Uterus (tissue), 4 donors: ENCODE measurements at places on chromosomes 5 and 9. TPM values are rescaled to one million over a fixed set of nuclear protein-coding genes. Genes with fewer than 3 reads are reported as not detected.

DNA sequence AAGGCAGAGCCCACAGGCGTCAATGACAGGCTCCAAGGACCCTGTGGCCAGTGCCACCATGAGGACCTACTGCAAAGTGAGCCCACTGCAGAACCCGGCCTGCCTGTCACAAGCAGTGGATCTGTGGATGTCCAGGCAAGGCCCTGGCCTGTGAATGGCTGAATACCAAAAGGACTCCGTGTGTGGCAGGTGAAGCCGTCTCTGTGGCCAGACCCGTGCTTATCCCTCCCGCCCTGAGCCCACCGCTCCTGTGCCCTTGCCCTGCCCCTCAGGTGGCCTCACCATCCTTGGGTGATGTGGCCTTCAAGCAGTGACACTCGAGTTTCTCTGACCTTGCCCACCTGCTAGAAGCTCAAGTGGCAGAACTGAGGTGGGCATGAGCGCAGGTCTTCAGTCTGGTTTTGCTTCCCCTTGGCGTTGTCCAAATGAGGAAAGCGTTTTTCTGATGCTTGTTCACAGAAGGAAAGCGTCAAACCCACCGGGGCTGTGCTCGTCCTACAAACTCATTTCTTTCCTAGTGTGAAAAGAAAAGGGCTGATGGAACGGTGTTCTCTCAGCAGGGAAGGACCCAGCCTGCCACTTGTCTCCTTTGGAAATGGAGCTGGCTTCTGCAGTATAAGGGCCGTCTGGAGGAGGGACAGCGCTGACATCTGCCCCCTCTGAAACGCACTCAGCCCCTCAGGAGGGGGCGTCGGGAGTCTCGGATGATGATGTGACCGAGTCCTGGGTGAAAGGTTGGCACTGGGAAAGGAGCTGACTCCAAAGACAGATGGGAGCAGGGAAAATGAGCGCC, 377.7 kb upstream of the IRX4 start:
- DNase-seq = no peak

DNA sequence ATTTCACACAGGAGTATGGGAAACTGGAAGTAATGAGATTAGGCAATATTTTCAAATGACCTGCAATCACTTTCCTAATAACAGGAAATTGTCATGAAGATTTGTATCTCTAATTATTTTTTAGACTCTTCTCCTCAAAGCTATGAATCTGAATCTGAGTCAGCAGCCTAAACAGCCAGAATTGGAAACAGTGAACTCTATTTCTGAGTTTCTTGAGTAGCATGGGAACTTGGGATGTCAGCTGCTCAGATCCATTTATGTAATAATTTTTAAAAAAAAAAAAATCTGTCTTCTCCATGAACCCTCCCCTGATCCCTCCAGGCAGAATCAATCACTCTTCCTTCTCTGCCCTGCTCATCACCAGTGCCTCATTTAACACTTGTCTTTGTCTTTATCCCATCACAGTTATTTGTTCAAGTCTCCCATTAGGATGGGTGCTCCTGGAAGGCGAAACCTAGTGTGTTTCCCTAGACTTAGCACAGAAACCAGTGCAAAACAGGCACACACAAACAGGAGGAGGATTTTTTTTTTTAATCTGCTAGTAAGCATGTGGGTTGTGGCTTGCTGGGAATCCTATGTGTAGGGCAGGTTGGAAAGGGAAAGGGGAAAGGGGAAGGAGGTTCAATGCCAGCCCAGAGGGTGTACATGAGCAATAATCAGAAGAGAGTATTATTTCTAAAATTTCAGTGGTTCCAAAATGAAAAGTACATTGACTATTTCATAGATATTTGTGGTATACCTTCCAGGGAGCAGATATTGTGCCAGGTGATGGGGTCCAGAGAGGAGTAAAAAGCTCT, 186.8 kb downstream of the TTLL11 start:
- no peak for DNase-seq

- DNase-seq = no peak
Measured at GRCh38 chr9:111005746-111006470, 32.4 kb downstream of the LPAR1 start.

- DNase-seq = no peak
Measured at GRCh38 chr9:125822160-125822559, 75.0 kb downstream of the PBX3 start.

DNA sequence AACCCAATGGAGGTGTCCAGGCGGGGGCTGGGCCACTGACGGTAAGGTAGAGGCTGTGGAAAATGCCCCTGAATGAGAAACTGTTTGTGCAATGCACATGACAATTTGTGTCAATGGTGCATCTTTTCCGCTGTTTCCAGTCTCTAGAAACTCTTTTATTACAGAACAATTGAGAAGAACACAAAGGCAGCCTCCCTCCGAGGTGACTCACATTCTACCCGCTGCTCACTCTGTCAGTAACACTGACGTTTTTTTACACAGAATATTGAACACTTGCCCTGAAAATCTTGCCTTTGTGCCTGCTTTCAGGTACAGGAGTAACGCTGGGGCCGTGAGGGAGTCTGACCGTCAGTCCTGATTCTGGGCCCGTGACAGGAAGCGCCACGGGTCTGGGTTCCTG, 11.7 kb upstream of the TENT4A start:
- DNase-seq = no peak

DNA sequence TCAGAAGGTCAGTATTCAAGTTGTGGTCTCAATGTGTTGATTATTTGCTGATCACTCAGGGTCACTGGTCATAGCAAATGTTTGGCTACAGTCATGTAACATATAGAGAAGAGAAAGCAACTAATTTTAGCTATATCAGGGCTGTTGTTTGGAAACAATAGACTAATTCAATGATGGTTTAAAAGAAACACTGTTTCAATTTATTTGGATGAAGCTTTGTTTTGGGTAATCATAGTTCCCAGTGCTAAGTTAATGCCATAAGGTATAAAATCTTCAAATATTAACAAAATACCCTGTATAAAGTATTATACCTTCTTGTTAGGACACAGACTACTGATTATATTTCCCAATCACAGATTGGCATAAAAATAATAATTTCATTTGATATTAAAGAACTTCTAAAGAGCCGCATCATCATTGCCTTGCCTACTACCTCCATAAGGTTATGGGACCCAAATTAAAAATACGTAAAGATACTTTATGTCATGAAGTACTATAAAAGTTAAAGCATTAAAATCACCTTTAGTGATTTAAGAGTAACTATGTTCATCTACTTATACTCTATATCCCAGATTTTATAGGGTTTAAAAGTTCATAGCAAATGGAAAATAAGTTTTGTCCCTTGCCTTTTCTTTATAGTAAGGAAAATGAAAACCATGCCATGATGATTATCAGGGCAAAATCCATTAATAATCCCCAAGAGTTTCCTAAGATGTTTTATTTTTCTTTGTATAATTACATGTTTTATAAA, 6.0 kb downstream of the NR3C1 start:
- no peak for DNase-seq

DNA sequence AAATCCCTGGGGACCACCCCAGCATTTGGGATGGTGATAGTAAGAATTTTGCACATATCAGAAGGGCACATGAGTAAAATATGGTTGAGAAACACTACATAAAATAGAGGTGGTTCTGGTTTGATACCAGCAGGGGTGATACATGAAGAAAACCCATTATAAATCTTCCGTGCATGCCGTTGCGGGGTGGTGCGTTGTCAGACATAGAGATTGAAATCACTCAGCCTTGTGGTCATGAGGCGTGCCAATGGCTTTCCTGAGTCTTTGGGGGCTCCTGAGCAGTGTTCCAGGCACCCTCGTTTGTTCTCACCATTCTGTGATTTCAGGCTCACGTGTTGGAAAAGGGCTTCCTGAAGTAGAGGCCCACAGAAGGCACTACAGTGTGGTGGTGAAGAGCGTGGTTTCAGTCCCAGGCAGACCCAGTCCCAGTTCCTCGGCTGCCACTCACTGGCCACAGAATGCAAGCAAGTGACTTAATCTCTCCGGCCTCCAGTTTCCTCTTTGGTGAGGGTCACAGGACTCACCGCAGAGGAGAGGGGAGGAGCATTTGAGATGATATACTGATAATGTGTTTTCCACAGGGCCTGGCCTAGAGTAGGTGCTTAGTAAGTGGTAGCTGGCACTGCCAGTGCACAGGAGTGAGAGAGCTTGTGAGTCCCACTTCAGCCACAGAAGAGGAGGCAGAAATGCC, 20.5 kb upstream of the GLRX start:
- no peak for DNase-seq

DNA sequence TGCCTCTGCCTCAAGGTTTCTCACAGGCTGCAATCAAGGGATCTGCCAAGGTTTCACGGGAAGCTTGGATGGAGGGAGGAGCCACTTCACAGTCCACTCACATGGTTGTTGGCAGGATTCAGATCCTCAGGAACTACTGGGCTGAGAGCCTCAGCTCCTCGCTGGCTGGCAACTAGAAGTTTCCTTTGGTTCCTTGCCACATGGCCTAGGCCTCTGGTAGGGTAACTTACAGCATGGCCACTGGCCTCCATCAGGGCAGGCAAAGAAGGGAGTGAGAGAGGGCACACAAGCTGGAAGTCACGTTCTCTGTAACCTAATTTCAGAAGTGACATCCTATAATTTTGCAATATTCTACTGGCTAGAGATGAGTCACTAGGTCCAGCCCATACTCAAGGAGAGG, 32.2 kb downstream of the SPOCK1 start:
- no peak for DNase-seq

DNA sequence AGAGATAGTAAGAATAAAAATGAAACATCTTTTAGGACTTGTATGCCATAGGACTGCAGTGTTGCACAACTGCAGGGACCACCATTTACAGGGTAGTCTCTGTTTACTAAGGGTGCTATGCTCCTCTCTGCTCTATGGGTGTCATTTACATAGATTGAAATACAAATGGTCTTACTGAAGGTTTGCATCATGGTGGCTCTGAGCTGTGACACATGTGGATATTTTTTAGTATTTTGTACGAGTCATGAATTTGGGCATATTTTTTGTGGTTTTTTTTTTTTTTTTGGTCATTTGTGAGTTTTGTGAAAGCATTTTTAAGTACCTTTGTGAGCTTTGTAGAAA, 47.4 kb downstream of the CSNK1G3 start:
- no peak for DNase-seq

GRCh38 chr5:90184764-90185163, 224.8 kb downstream of the CETN3 start:
- no peak for DNase-seq

GRCh38 chr5:1419476-1420210, 25.6 kb downstream of the SLC6A3 start:
- DNase-seq = no peak

DNA sequence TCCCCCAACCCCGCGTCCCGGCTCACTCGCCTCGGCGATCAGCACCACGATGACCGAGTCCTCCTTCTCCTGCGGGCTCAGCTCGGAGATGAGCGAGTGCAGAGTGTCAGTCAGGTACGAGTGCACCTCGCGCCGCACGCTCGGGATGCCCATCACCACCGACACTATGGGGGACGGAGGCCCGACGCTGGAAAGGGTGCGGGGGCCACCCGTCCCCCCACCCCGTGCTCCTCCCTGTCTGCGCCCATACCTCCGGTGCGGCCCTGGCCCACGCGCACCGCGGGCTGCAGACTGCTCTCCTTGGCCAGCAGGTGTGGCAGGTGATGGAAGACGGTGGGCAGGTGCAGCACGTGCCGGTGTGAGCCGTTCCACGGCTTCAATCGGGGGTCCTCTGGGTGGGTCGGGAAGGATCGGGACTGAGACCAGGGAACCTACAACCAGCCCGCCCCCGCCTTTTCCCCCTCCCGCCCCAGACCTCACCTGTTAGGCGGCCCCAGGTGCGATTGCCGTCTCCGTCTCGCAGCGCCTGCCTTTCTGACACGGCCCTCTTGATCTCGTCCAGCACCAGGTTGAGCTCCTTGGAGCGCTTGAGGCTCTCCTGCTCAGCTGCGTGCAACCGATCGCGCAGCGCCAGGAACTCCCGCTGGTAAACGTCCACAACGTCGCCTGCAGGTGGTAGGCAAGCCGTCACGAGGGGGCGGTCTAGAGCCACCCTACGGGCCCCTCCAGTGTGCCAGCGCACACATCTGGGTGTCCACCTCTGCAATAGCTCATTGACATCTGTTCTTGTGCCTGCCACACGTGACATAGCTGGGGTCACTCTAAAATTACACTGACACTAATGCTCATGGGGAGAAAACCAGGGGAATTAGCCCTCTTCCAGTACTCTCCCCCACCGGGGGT, 5.1 kb downstream of the MGAT4B start:
- peak; percentile 72 for DNase-seq

DNA sequence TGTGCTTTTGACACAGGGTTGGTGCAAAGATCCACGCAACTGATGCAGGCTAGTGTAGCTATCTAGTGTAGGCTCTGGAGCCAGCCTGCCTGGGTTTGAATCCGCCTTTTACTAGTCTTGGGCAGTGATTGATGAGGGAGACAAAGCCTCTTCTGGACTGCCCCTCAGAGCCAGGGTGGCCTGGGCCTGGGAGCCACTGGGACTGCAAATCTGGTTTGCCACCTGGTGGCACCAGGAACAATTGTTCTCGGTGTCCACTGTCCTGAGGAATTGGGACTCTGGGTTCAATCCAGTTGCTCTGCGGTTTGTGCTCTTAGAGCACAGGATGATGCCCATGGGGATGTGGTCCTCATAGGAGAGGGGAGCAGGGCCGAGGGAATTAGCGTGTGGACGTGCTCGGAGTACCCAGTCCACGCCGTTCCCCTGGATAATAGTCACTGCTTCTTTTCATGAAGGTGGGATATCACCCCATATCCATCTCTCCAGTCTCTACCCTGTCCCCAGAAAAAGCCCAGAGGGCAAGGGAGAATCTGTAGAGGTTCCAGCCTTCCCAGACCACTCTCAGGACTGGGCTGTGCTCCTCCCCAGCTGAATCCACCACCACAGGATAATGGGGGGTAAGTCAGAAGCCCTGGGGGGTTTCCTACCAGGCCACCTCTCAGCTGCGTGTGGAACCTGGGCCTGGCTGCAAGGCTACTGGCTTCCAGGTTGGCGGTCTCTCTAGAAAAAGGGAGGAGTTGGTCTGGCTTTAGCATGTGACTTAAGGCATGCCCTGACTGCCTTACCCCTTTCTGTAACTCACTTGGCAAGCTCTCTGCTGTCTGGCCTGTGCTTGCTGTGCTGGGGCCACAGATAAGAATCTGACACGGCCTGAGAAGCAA, 1.9 kb downstream of the B4GALT7 start:
- DNase-seq = no peak

DNA sequence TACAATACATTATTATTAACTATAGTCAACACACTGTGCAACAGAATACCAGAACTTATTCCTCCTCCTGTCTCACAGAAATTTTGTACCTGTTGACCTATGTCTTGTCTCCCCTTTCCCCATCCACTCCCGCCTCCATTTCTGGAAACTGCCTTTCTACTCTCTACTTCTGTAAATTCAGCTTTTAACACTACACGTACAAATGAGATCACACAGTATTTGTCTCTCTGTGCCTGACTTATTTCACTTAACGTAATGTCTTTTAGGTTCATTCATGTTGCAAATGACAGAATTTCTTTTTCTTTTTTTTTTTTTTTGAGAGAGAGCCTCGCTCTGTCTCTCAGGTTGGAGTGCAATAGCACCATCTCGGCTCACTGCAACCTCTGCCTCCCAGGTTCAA, 19.5 kb downstream of the MEF2C start:
- DNase-seq = no peak

Gene GGTA1
- total RNA-seq = 8.8 TPM

Gene C5
- total RNA-seq = 8.9 TPM

Gene PCDHB13
- total RNA-seq = 7.1 TPM

Gene IFNA7
- total RNA-seq = not detected

Gene CDC20B
- 0.35 TPM for total RNA-seq

Gene RNF130
- total RNA-seq = 119 TPM

Gene PCA3
- total RNA-seq = not detected
